ENCODE measurements at places on chromosomes 4 and X. TPM values are rescaled to one million over a fixed set of nuclear protein-coding genes. Genes with fewer than 3 reads are reported as not detected.

Gene ELK1
- 57.4 TPM for total RNA-seq

Gene WNK3
- total RNA-seq, result not detected

Gene ADGRG4
- not detected for total RNA-seq

Gene ZAR1
- total RNA-seq, result not detected

Gene ZNF732
- not detected for total RNA-seq

Gene CAPN6
- not detected for total RNA-seq

Gene PABPC1L2B
- total RNA-seq, result not detected

Gene REELD1
- 0.09 TPM for total RNA-seq

Gene PTPN13
- total RNA-seq, result 0.18 TPM

Gene TSPAN7
- total RNA-seq, result not detected

Gene ADGRL3
- not detected for total RNA-seq

Gene SPIN2A
- 1.1 TPM for total RNA-seq

Gene TCEAL9
- total RNA-seq, result 0.41 TPM

Gene MID2
- total RNA-seq, result 2.9 TPM

Gene GABRE
- total RNA-seq, result not detected
